ENCODE measurements at places on chromosomes 2 and 18.

DNA sequence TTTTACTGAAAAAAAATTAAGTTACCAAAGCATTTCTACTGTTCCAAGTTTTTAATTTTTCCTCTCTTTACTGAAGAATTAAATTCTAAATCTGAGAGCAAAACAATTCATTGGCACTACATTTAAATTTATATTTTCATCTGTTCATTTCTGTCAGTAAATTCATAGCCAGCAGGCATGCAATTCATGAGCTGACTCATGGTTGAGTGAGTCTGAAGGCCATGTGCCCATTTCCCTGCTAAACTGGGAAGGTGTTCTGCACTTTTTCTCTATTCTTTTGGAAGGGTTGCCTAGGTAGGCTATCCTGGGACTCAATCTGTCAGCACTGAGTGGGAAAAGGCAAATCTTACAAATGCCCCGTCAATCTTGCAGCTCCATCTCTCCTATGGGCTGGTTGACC lies 88.7 kb downstream of the KLHL14 start:
- DNase-seq: no peak

DNA sequence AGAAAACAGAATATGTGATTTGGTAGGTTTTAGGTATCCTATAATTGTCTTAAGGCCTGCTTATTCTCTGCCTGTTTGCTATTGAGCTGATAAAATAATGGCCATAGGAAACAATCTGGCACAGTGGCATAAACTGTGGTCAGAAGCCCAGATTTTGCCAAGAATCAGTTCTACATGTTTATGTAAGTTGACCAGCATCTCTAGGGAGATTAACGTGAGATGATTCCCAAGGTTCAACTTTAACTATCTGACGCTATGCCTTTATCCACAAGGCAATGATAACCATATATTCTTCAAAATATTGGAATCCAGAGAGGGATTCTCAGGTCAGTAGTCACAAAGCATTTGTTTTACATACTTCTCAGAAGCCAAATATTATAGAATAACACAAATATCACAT lies 25.6 kb downstream of the AP1S3 start:
- DNase-seq: no peak

DNA sequence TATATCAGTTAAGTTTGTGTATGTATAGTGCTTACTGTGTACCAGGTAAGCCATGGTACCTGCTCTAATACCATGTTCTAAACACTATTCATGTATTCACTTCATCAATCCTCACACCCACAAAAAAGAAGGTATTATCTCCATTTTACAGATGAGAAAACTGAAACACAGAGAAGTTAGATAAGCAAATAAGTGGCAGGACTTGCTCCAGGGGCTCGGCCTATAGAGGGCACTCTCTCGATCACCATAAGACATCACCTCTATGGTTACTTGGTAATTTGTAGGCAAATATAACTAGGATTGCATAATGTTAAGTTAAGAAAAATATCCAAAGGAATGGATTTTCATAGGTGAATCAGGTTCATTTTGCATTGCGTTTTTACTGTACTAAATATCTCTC lies 118.1 kb upstream of the FN1 start:
- no peak for DNase-seq

DNA sequence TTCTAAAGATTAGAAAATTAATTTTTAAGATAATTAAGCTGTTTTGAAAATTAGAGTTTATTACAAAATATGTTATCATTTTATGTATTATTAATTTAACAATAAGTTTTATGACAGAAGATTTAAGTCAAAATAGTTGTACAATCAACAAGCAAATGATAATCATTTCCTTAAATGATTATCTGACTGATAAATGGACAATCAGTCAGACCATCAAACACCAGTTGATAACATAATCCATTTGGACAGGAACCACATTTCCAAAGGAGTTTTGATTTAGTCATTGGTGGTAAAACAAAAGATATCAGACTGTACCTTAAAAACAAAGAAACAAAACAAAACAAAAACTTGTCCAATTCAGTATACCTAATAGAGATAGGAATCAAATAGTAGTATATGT lies 1.9 kb downstream of the TFPI start:
- DNase-seq: no peak

DNA sequence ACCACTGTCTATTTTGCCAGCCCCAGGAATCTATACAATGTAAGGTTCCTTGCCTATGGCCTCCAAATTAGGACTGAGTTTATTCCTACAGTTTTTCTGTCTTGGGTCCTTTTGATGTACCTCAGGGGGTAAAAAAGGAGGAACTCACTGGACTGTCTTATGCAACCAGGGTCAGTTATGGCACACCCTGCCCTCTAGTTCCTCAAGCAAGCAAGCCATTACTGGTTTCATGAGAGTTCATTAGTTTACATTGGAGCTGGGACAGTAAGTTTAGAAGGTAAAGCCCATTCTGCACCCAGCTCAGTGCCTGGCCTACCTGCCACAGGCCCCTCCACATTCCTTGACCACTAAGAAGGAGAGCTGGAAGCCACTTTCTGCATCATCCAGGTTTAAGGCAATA lies 68.7 kb upstream of the WIPF1 start:
- DNase-seq: no peak

DNA sequence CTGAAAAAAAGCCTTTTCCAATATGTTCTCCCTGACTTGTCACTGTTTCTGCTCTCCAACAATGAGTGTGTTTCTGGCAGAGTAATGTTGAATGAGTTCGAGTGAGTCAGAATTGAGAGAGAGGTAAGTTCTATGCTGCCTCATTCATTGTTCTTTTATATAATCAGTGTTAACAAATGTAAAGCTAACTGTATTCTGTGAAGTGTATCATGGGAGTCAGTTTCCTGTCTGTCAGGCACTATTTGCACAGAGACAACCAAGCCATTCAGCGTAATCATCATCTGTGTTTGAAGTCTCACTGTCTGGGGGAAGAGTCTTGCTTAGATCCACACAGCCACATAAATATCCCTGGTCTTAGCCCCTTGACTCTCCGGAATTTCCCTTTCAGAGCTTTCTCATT lies 22.0 kb upstream of the UPP2 start:
- no peak for DNase-seq

- no peak for DNase-seq
Observed at GRCh38 chr18:58992301-58993231, 127.9 kb downstream of the ZNF532 start.

DNA sequence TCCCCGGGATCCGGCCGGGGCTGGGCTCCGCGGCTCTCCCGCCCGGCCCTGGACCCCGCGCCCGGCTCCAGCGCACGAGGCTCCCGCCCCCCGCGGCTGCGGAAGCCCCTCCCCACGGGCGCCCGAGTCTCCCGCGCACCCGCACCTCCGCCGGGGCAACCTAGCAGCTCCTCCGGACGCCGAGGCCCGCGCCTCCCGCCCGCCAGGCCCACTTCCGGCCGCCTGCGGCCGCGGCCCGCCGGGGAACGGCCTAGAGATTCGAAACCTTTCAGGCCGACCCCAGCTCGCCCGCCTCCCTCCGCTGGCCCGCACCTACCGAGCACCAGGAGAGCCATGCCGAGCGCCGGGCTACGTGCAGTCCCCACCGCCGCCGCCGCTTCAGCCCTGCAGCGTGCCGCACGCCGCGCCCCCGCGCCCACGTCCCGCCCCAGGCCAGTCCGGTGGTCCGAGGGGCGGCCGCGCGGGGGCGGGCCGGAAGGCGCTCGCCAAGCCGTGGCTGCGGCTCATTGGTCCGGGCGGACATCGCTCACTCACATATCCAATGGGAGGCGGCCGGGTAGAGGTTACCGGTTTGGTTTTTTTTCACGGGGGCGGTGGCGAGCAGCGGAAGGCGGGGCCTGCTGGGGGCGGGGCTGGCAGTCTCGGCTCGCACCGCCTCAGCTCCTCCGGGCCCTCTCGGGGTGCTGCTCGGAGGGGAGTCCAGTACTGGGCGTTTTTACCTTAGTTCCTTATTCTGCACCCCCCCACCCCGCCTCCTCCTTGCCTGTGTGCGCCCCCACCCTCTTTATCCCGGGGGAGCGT lies at the start of gene PDIA6:
Gene PDIA6, minus strand, starts transcription at position 424 of the 801 bp plus-strand sequence. Its CDS starts 89 bp downstream, at position 335.
- DNase-seq: peak; percentile 97

DNA sequence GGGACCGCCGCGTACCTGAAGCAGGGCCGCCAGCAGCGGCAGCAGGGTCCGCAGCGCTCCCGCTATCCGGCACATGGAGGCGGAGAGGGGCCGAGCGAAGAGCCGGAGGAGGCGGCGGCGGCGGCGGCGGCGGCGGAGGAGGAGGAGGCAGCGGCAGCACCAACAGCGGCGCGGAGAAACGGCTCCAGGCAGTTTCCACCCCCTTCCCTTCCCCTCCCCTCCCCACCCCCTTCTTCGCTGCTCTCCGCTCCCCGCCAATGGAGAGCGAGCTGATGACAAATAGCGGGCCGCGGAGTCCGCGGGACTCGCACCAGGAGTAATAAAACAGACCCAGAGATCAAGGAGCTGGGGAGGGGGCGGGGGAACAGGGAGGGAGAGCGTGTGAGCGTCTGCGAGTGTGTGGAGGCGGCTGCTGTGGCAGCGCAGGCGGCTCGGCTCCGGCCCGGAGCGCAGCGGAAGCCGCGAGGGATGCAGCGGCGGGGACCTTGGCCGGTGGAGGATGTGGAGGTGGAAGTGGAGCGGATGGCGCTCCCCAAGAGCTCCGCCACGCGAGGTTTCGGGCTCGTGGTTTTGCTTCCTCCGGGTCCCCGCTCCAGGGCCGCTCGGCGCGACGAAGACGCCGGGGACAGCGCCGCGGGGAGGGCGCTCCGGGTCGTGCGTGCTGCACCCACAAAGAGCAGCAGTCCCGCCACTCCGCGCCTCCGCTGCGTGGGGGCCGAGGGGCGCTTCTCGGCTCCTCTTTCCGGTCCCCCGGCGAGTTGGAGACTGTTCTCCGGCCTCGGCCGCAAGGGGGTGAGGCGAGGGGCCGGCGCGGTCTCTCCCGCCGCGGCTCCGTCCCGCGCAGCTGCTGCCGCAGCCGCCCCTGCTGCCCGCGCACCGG lies at the start of gene CDH2:
Gene CDH2, minus strand, starts transcription at position 183 of the 880 bp plus-strand sequence. Its CDS starts 108 bp downstream, at position 75.
- no peak for DNase-seq

DNA sequence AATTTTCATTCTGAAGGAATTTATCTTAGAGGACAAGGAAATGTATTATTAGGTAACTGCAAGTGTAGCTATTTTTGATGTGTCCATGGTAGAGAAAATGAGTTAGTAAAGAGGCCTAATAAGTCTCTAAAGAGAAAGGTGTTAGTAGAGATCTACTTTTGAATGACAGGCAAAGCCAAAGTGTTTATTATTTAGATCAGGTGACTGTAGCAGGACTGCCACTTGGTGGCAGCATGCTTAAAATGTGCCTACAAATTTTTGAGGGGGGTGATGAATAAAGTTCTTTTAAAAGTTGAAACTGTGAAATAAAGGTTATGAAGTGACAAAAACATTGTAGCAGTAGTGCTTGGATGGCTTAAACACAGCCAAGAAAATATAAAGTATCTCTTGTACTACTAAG lies 421.5 kb upstream of the MEIS1 start:
- DNase-seq: no peak

DNA sequence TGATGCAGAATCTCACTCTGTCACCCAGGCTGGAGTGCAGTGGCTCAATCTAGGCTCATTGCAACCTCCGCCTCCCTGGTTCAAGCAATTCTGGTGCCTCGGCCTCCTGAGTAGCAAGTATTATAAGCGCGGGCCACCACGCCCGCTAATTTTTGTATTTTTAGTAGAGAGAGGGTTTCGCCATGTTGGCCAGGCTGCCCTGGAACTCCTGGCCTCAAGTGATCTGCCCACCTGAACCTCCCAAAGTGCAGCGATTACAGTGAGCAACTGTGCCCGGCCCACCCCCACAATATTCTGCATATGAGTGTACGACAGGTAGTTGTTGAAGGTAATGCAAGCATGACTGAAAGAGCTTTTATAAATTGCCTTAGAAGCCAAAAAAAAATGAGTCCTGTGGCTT lies 1.2 kb downstream of the WDR75 start:
- no peak for DNase-seq

GRCh38 chr2:182636699-182637098 lies 79.4 kb upstream of the DNAJC10 start:
- no peak for DNase-seq

DNA sequence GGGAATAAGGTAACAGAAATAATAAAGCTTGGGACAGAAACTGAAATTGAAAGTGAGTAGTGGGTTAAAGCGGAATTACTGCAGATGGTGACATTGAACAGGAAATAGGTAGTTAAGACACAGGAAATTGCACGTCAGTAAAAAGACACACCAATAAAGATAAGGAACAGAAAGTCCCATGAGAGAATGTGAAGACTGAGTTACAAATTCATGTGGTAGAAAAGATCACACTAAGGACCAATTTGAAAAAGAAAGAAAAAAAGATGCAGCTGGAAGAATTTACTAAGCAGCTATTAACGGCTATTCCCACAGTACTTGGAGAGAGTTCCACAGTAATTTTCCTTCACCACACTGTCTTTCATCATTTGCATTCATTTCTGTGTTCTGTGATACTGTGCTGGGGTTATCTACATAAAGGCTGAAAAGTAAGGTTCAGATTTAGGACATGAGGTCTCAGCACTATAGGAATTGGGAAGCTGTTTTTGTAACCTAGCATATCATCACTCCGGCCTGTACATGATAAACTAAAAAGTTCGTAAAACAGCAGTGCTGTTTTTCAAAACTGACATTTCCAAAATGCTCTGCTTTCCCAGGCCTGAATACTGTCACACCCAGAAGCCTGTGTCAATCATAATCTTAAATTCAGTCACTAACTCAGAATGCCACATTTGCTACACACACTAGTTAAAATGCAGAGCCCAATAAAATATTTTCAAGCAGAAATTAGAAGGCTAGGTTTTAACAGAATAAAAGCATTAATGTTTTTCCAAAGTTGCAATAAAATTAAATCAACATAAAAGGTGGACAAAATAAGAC lies 42.9 kb downstream of the SRBD1 start:
- DNase-seq: no peak

- DNase-seq: no peak
Observed at GRCh38 chr2:96072746-96073145, 38.0 kb upstream of the GPAT2 start.

GRCh38 chr2:96437512-96437911 lies 67.6 kb downstream of the NEURL3 start:
- no peak for DNase-seq

DNA sequence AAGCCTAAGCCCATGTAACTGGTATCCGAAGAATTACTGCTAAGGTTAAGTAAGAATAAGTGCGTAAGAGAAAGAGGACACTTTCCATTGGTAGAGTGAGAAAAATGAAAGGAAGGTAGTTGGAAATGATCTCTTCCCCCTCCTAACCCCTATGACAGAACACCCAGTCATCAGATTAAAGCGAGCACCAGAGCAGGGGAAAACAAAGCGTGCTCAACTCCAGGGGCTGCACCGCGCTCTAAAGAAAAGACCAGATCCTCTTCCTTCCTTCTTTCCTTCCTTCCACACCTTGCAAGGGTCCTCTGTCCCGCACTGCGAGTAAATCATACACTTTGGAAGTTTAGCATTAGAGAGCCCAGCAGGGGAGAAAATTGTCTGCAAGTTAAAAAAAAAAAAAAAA lies 971 bp upstream of the CDH7 start:
- no peak for DNase-seq

- no peak for DNase-seq
Observed at GRCh38 chr2:122391726-122392125, 636.3 kb downstream of the TSN start.

GRCh38 chr18:8468921-8469335 lies 140.3 kb upstream of the RAB12 start:
- no peak for DNase-seq

- no peak for DNase-seq
Observed at GRCh38 chr18:28711096-28711495, 534.2 kb upstream of the CDH2 start.

GRCh38 chr18:68484241-68484640 lies 230.7 kb downstream of the TMX3 start:
- no peak for DNase-seq

Data from activated CD4-positive, CD25-positive, alpha-beta regulatory T cell treated with anti-CD3 and anti-CD28 coated beads, Interleukin-2, amount 50 U/mL, for 72 hours (primary cell).